Mesothelial cell of epicardium (in vitro differentiated cells): ENCODE measurements at places on chromosomes 11 and 22. TPM values are rescaled to one million over a fixed set of nuclear protein-coding genes. Genes with fewer than 3 reads are reported as not detected.

Gene LAYN
- 12.5 to 15.3 TPM (median 12.5 TPM) in 3 replicates for total RNA-seq

- H3K4me3 ChIP-seq, result peak overlapping the region; percentile 90
- peaks cover 28% of the 10 kb centered on the region for H3K4me1 ChIP-seq
Observed at GRCh38 chr11:59551659-59552521, 40.6 kb downstream of the OR4D9 start.

GRCh38 chr11:20474176-20474881 is 86.8 kb downstream of the PRMT3 start:
- peaks cover 31% of the 10 kb centered on the region for H3K36me3 ChIP-seq
- no peak overlapping the region for H3K4me3 ChIP-seq
- H3K27ac ChIP-seq, result peak overlapping the region; percentile 17
- DNase-seq, result no peak
- H3K27me3 ChIP-seq, result no peaks in the 10 kb centered on the region
- H3K4me1 ChIP-seq, result peaks cover 8% of the 10 kb centered on the region

DNA sequence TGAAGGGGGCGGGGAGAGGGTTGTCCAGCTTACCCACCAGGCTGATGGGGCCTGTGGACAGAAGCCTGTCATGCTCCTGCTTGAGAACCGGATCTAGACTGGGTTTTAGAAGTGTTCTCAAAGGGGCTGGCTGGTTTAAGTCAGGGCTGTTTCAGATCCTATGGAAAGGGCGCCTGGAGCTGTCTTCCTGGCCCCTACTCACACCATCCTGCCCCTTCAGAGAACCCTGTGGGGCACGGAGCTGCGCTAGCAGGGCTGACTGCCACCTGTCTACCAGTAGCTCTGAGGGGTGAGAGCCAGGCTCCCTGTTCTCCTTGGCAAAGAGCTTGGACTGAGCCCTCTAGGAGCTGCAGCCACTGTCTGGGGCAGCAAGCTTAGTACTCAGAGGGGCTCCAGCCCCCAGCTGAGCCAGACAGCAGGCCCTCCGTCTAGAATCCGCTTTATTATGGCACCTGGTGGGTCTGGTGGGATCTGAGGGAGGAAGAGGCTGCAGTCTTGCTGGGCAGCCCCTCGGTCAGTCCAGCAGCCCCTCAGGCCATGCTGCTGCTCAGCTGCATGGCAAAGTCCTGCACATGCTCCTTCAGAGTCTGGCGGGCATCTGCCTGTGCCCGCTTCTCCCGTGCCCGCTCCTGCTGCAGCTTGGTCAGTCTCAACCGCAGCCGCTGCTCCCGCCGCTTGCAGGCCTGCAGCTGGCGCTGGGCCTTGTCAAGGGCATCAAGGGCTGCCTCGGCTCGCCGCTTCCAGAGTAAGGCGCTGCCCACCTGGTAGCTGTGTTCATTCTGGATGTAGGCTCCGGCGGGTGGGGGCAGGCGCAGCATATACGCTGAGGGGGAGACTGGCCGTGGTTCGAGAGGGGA is 2.3 kb downstream of the THAP7 start:
- H3K4me3 ChIP-seq, result peak overlapping the region; percentile 89
- H3K27me3 ChIP-seq, result no peaks in the 10 kb centered on the region
- DNase-seq, result no peak
- H3K27ac ChIP-seq, result no peak overlapping the region
